ENCODE measurements at places on chromosomes 11 and 22. TPM values are rescaled to one million over a fixed set of nuclear protein-coding genes. Genes with fewer than 3 reads are reported as not detected.

GRCh38 chr11:11827272-11827671 is 14.5 kb upstream of the USP47 start:
- no peak for DNase-seq

- DNase-seq, result peak; percentile 84
These were observed 20.6 kb downstream of the APOBEC3H start for GRCh38 chr22:39117585-39118191.

GRCh38 chr11:36292311-36292722 is 3.1 kb upstream of the COMMD9 start:
- peak; percentile 72 for DNase-seq

GRCh38 chr22:19397734-19398104 is 33.8 kb downstream of the HIRA start:
- DNase-seq, result no peak

DNA sequence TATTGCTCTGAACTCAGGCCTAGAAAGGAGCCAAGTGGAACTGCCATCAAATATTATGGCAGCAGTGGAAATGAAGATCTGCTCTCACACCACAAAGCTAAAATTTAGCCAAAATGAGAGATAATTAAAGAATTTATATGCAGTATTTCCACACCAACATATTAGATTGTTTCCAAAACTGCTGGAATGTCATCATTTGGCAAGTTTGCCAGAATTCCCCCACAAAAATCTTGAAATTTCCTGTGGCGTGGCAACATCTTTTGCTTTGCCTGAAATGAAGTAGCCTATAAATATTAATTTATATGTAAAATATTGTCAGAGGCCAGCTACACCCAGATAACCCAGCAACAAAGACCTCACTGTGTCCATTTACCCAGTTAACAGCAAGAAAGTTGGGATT is 13.8 kb downstream of the C11orf71 start:
- DNase-seq, result no peak

- DNase-seq, result no peak
These were observed 1.5 kb downstream of the SHANK3 start for GRCh38 chr22:50674130-50674500.

DNA sequence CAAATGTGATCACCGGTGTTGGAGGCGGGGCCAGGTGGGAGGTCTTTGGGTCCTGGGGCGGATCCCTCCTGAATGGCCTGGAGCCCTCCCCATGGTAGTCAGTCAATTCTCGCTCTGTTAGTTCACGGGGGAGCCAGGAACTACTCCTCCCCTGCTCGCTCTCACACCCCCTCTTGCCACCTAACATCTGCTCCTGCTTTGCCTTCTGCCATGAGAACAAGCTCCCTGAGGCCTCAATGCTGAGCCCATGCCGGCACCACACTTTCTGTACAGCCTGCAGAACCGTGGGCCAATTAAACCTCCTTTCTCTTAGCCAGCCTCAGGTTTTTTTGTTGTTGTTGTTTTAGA is 135.7 kb downstream of the SHANK2 start:
- no peak for DNase-seq

Gene APOBEC3B
- 31.1 TPM for total RNA-seq

Gene SEPTIN3
- 1.9 TPM for total RNA-seq

DNA sequence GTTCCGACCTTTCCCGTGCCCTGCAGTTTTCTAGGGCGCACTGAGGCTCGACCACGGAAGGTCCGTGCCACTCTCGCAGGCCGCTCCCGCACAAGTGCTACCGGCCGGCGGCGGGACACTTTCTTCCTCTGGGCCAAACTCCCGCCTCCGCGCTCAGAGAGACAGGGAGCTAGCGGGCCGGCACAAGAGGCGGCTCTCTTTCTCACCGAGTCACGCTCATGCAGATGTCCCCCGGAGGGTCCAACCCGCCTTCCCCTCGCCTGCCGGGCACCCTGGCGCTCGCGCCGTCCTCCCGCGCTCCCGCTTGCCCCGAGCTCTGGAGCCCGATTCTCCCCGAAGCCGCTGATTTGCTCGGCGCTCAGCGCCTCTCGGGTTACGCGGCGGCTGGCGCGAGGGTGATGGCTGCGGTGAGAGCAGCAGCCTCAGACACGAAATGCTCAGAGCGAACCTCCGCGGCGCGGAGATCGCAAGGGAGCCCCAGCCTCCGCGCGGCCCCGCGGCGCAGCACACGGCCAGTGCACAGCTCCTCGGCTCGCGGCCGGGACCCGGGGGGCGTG is 1.0 kb downstream of the LMO1 start:
- no peak for DNase-seq

DNA sequence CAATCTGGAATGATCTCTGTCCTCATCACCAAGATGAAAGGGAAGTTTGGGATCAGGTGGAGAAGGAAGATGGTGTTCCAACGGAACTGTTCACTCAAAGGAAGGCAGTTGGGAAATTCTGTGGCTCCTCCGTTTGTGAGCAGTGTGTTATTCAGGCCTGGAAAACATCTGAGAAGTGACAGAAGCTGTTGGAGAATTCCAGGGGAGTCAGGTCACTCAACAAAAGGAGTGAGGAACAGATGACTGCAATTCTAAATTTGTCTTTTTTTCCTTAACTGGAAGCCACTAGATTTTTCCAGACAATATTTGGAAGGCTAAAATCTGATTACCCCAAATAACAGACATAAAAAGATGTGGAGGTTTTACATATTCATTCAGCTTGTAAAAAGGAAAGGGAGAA is 107.8 kb downstream of the CD44 start:
- DNase-seq, result no peak

Gene PNPLA5
- total RNA-seq, result 0.15 TPM

DNA sequence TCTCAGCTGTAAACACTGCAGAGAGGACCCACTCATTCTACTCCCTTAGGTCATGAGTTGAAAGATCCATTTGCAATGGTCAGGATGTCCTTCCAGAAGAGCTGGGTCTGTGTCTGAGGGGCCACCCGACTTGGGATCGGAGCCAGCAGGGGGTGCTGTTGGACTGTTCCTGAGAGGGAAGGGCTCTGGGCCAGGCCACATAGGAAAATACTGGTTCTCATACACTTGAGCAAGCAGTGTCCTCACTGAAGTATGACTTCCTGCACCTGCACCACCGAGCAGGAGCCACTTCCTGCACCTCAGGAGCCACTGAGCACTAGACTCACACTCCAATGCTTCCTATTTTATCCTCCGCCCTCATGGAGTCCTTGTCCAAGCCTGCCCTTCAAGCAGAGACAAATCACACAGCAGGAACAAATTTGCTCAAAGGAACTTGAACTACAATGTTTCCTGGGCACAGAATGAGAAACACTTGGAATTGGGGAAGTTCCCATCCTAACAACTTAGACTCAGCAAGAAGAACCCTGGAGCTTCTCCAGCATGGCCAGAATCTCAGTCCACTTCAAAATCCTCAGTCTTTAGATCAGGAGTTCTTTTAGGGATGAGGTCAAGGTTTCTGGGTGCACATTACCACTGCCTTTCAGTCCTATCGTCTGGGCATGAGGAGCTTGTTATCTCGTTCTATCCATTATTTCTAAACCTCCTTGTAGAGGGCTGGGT is 36.6 kb upstream of the VPREB1 start:
- peak; percentile 98 for DNase-seq

GRCh38 chr11:5277807-5278382 is 8.2 kb upstream of the HBE1 start:
- no peak for DNase-seq

Gene CRYBB2
- total RNA-seq, result not detected

All from OCI-LY7 (cell line).